ENCODE measurements at places on chromosomes 3 and 15. TPM values are rescaled to one million over a fixed set of nuclear protein-coding genes. Genes with fewer than 3 reads are reported as not detected.

SUSD5 gene
- total RNA-seq: 273 TPM

SCAPER gene
- total RNA-seq: 65.0 TPM

TUSC7 gene
- total RNA-seq: not detected

PPARG gene
- 8.5 TPM for total RNA-seq

FAM107A gene
- total RNA-seq: 63.6 TPM

A4GNT gene
- total RNA-seq: not detected

THRB gene
- 40.3 TPM for total RNA-seq

IL5RA gene
- not detected for total RNA-seq

BAHD1 gene
- 14.0 TPM for total RNA-seq

SLC28A1 gene
- total RNA-seq: 1.6 TPM

STRA6 gene
- not detected for total RNA-seq

IGSF10 gene
- total RNA-seq: 5.3 TPM

SIDT1 gene
- total RNA-seq: 1.6 TPM

CHAC1 gene
- total RNA-seq: 3.9 TPM

RNF111 gene
- total RNA-seq: 34.1 TPM

WDR93 gene
- total RNA-seq: not detected

PARP6 gene
- total RNA-seq: 44.0 TPM

CTXN2 gene
- total RNA-seq: not detected

GOLGA6L4 gene
- 4.9 TPM for total RNA-seq

ZIC4 gene
- total RNA-seq: not detected

TIMP4 gene
- 56.7 TPM for total RNA-seq

TRH gene
- total RNA-seq: not detected

ITIH1 gene
- not detected for total RNA-seq

RAD51 gene
- total RNA-seq: 0.27 TPM

HYKK gene
- total RNA-seq: 6.8 TPM

CCDC66 gene
- total RNA-seq: 11.0 TPM

NUSAP1 gene
- 1.4 TPM for total RNA-seq

BNC1 gene
- 1.2 TPM for total RNA-seq
